ENCODE measurements at places on chromosomes 3 and 15.

GRCh38 chr3:169509359-169509758 lies 154.2 kb downstream of the MECOM start:
- no peak for DNase-seq

DNA sequence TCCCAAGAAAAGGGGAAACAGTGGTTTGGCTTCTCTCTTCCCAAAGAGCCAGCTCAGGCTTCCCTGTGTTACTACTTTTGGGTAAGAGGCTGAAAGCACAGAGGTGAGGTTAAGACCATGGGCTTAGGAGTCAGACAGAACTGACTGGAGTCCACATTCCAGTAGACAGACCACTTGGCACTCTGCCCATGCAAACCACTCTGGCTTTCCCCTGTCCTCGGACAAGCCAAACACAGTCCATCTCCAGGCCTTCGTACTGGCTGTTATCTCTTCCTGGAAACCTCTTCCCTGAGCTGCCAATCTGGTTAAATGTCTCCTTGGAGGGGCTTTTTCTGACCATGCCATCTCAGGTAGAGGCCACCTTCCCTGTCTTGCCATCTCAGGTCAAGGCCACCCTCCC lies 53.1 kb upstream of the FAM3D start:
- DNase-seq: no peak

GRCh38 chr3:195447201-195447600 lies 4.4 kb upstream of the ACAP2 start:
- no peak for DNase-seq

DNA sequence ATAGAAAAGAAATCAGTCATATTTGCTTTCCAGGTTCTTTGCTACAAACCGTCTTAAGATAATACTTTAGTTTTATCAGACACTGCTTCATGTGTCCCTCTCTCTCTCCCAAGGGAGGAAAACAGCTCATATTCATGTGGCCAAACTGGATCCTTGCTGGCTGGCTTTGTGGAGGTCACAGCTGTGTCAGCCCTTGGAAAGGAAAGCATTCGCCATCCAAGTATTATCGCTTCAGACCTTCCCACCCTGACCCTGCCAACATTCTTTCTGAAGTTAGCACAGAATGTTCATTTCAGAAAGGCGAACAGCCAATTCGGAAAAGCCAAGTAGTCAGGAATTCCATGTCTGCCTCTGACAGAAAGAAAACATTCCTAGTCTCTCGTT lies 213.6 kb downstream of the FEZF2 start:
- no peak for DNase-seq

GRCh38 chr15:79455943-79456342 lies 23.8 kb downstream of the MINAR1 start:
- no peak for DNase-seq

GRCh38 chr3:138135146-138135832 lies 3.1 kb upstream of the A4GNT start:
- DNase-seq: peak; percentile 84

DNA sequence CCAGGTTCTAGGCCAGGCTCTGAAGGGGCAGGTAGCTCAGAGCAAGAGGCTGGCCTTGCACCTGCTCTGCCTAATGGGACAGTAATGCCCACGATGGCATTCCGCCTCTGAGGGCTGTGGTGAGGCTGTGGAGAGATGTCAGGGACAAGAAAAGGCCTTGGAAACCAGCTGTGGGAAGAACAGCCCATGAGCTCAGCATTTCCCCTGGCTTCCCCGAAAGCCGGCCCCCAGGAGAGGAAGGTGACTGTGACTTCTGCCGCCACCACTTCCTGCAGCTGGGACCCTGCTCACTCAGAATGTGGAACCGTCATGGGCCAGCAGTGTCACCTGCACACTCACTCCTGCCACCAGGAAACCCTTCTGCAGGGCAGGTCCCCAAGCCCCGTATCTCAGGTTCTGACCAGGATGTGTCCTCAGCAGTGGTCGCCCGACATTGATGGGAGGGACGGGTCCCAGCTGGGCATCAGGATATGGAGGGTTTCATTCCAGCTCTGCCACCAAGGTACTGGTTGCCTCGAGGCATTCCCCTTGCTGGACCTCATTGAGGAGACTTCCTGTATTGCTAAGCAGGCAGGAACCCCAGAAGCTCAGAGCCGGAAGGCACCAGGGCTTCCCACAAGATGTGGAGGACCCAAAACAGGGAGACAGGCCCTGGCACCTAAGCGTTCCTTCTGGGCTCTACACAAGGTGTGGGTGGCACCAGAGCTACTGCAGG lies 30.7 kb downstream of the SEMA7A start:
- DNase-seq: peak; percentile 65
